ENCODE measurements at places on chromosomes 7 and 10.

GRCh38 chr10:59879363-59879913 is 26.9 kb downstream of the CCDC6 start:
- no peak for DNase-seq

- peak; percentile 89 for DNase-seq
These were observed 35.9 kb downstream of the DENND2A start for GRCh38 chr7:140604760-140605159.

DNA sequence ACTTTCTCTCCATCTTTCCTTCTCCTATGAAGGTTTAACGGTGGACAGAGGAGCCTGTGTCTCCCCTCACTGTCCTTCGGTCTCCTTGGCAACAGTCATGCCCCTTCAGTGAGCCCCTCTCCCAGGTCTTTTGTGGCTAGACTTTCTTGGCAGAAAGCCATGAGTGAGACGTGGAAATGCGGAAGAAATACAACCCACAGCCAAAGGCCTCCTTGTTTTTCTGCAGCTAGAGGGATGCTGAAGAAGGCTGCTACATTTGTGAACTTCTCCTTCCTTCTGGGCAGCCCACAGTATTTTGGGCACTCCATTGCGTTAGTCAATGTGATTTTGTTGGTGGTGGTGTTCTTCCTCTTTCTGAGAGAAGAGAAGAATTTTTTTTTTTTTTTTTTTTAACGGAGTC is 333.7 kb upstream of the PODXL start:
- no peak for DNase-seq

DNA sequence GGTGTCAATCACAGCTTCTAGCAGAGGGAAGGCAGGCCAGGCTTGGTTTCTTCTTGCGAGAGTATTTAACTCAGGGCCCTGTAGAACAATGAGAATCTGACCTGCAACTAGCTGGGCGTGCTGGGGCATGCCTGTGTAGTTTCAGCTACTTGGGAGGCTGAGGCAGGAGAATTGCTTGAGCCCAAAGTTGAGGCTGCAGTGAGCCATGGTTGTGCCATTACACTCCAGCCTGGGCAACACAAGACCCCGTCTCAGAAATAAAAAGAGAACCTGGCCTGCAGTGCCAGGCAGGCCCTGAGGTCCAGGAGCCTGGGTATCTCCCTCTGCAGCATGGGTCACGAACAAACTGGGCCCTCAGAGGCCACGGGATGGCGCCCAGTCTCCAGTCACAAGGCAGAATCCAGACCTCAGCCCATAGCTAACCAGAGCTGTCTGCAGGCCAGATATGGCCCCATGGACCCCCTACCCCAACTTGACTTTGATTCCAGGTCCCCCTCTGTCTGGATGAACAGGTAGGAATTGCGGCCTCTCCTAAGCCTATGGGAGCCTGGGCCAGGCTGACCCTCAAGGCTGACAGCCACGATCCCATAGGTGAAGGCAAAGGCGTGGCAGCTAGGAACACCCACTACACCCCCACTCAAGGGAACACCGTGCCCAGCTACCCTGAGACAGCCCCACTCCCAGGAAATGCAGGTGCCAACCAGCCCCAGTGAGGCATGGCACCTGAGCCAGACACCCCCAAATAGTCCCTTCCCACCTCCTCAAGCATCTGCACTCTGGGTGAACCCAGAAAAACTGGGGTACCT is 102.7 kb upstream of the TNRC18 start:
- peak; percentile 59 for DNase-seq

GRCh38 chr7:118195837-118196474 is 12.0 kb downstream of the LSM8 start:
- peak; percentile 53 for DNase-seq

DNA sequence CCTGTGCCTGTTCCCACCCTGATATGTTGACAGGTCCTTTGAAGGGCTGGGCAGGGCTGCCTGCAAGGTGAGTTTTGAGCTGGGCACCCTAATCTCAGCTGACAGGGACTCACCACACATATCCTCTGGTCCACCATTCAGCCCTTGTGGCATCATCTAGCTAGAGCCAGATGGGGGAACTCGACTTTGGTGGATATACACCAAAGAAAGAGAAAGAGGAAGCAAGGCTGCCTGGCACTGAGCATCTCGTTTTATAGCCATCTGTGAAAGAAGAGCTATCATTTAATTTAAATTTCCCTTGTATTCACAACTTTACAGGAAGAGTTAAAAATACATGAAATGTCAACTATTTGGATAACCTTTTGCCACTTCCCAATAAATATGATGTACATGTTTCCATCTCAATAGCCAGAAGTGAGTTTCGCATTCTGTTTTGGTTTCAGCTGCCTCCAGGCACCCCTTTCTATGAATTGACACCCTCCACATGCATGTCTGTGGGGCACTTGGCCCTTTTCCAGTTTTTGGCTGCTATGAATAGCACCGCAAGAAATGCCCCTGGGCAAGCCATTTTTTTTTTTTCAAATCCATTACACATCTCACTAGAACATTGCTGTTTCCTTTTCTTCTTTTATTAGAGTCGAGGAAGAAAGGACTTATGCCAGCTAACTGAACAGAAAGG is 22.9 kb upstream of the GRB10 start:
- no peak for DNase-seq

DNA sequence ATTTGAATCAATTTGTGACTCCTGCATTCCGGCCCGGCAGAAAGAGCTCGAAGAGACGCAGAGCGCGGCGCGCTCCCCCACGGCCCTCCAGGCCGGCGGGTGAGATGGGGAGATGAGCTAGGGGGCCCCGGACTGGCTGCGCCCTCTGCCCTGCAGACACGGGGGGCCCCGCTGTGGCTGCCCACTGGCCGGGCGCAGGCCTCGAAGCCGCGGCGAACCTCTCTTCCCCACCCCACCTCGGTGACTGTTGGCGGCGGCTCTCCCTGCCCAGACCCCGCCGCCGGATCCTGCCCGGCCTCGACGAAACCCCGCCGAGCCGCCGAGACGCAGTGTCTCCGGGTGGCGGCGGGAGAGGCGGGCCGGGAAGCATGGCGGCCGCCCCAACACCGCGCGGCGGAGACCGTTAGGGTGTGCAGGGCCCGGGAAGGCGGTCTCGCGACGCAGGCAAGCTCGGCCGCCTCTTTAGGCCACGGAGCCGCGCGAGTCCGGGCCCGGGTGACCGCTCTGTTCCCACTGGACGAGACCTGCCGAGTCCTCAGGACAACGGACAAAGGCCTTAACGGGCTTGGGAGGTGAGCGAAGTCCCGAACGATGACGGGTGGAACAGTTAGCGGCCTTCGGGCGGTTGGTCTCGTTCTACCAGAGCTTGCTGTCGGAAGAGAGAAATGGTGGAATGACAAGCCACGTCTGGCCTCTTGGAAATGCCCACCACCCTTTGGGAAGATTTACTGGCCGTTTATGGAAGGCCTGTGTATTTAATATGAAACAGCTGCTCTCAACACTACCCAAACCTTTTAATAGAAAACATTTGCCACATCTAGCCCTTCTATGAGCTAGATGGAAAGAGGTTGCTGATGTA is 24.3 kb downstream of the NUP42 start:
- no peak for DNase-seq

- no peak for DNase-seq
These were observed 31.1 kb upstream of the RHEB start for GRCh38 chr7:151550656-151551286.

- no peak for DNase-seq
These were observed at the start of gene TFR2 for GRCh38 chr7:100641463-100641859. TSS of gene TFR2 (minus strand) at chr7:100641552. CDS start at chr7:100641509, 43 bp downstream.

- DNase-seq: peak; percentile 96
These were observed 32.9 kb upstream of the BPGM start for GRCh38 chr7:134613623-134614347.

DNA sequence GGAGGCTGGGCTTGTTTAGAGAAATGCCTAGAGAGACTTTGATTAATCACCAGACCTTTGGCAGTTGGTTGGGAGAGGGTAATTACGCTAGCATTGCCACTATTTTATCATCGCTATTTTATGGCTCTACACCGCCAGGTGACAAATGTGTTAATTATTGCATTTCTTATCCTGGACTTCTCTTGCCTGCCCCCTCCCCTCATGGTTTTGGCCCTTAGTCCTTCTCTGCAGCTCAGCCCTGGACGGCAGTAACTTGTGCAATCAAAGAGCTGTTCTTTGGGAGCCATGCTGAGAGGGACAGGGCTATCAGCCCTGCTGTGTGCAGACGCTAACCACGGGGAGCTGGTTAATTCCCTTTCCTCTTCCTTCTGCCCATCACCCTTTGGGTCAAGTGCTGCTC is 585.0 kb downstream of the AUTS2 start:
- DNase-seq: no peak

GRCh38 chr10:27019827-27020226 is 80.5 kb downstream of the ANKRD26 start:
- no peak for DNase-seq

DNA sequence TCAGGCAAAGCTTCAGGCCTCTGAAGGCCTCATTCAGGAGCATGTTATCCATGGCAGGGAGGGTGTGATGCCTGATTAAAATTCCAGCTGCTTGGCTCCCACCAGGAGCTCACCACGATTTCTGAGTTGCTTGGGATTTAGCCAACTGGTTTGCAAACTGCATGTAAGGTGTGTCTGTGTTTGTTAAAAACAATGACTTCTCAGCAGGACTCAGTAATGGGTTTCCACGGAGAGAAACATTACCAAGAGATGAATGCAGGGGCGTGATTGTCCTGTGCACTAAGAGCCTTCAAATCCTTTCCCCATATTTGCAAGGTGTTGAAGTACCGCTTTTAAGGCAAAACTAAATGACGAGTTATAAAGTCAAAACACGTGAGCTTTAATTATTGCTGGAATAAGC is 88.8 kb upstream of the BTBD16 start:
- DNase-seq: no peak

GRCh38 chr10:73828161-73828560 is 16.8 kb upstream of the NDST2 start:
- no peak for DNase-seq

GRCh38 chr10:113272511-113272910 is 280.3 kb upstream of the HABP2 start:
- DNase-seq: no peak

DNA sequence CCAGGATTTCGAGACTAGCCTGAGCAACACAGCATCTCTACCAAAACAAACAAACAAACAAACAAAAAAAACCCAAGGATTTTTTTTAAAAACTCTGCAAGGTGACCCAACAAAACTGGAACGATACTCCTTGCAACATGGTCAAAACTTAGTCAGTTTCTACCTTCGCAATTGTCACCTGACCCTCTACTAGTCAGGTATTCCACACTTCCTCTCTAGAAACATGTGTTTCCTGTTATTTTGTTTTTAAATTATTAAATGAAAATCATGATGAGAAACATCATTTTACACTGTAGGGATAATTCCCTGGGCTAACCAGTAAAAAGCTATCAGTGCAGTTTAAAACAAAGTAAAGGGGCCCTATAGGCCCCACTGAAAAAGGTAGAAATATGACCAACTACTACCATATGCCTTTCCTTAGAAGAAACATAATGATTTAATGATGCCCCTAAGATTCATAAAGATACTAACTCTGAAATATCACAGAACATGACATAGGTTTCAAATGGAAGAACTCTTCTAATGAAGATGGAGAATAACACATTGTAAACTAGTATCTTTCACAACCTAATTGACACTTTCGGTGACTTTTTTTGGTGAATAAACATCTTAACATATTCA is 8.7 kb downstream of the BRAF start:
- no peak for DNase-seq

DNA sequence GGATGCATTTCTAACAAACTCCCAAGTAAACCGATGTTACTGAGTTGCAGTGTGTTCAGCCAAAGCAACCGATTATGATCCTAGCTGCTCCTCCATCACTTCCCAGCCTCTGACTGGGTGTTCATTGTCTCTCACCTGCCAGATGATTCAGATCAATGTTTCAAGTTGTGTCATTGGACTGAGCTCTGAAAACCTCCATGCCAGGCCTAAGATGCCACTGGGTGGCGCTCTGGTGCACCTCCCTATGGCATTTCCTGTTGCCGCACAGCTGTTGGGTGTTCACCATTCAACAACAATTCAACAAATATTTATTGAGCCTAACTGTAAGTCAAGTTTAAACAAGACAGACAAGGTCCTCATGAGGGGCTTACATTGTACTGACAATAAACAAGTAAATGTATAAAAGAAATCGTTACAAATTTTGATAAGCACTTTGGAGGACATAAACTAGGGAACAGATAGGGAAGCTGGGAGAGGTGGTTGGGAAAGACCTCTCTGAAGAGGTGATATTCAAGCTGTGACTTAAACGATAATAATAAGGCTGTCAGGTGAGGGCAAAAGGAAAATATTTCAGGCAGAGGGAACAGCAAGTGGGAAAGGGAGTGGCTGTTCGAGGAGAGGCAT is 22.8 kb downstream of the RGR start:
- DNase-seq: peak; percentile 22

DNA sequence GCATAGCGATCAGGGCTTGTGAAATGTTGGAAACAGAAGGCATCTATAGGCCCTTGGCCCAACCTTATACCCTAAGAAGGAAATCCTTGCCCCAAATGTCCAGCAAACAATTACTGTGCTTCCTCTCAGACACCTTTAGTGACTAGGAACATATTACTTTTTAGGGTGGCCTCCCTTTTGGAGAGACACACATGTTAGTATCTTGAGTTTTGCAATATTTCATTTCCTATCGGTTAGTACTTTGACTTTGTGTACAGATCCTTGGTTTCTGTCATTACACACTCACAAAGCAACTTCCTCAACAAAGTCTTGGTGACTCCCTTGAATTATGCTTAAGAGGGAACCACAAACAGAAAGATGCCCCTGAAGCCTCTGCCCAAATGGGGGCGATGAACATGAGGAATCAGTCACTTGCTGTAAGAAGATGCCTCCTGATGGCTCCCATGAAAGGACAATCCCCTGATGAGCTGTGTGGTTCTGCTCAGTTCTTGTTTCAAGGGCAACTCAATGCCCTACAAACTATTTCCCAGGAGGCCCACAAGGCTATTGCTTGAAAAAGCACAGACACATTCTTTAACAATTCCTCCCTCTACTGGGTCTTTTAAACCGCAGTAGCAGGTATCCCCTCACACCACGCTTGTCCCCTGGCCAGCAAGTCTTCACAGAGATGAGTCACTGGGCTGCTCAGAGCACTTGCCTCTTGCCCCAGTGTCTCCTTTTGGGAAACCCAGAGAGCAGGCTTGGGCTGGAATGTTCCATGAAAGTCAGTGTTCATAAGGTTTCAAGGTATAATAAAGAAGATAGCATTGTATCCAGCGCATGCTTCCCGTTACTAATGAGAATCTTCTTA is 196.2 kb downstream of the FANK1 start:
- DNase-seq: peak; percentile 8

DNA sequence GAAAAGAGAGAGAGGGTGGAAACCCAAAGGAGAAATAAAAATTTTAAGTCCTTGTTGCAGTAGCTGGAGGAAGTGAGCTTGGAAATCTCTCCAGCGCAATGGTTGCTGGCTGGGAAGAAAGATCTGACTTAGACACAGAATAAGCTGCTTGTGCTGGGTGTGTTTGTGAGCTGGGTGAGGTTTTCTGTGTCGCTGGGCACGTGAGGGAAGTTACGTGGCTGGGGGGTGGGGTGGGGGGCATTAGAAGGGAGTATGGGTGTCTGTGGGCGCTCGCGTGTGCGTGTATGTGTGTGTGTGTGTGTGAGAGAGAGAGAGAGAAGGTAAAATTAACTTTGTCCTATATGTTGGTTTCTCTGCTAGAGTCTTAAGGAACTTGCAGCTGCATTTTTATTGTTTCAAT is 11.6 kb downstream of the TCF7L2 start:
- no peak for DNase-seq

GRCh38 chr10:98244586-98244985 is 23.4 kb downstream of the LOXL4 start:
- peak; percentile 65 for DNase-seq

- no peak for DNase-seq
These were observed 55.0 kb downstream of the COL13A1 start for GRCh38 chr10:69856601-69857166.

- DNase-seq: no peak
These were observed 556.3 kb downstream of the GRM8 start for GRCh38 chr7:126696256-126697038.

Measured in fibroblast of gingiva (primary cell).